ENCODE measurements at places on chromosomes 12 and 14.
A peak's percentile ranks its signal among the peaks of the same experiment; 100 is the strongest.

- DNase-seq, result peak; percentile 94
These were observed 33.5 kb downstream of the FMNL3 start for GRCh38 chr12:49673446-49674317.

- DNase-seq, result peak; percentile 52
These were observed 175.8 kb downstream of the ETV6 start for GRCh38 chr12:11825278-11825677.

- DNase-seq, result no peak
These were observed 15.6 kb upstream of the DYNC1H1 start for GRCh38 chr14:101948666-101949216.

DNA sequence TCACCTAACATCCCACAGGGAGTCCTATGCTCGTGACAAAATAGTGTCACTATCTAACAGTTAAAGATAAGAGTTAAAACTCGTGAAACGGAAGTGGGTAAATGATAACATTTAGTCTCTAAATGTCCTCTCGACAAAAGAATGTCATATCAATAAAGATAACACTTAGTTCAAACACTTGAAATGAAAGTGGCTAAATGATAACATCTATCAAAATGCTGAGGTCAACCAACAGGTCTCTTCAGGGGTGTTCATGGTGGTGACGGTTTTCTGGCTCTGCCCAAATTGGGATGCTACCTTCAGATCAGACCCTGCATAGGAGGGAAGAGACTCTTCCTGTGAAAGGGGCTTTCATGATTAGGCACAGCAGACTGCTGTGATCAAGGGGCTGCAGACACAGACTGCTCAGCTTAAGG, 22.1 kb downstream of the IL26 start:
- DNase-seq, result no peak

GRCh38 chr12:32102234-32102633, 4.4 kb upstream of the BICD1 start:
- peak; percentile 9 for DNase-seq

- no peak for DNase-seq
These were observed 237.0 kb upstream of the TBX3 start for GRCh38 chr12:114920771-114921554.

DNA sequence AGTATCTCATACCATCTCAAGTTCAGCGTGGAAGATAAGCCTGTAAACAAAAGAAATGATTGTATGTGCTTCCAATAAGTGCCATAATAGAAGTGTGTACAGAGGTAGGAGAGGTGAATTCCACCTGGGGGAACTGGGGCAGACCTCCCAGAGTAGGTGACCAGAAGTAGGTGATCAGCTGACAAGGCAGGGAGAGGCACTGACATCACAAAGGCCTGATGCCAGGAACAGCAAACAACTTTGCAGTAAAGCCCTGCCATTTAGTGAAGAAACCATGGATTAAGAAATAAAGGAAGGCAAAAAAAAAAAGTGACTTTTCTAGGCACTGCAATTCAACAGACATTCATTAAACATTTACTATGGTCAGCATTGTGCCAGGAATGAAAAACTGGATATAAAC, 31.1 kb downstream of the NR1H4 start:
- DNase-seq, result no peak

DNA sequence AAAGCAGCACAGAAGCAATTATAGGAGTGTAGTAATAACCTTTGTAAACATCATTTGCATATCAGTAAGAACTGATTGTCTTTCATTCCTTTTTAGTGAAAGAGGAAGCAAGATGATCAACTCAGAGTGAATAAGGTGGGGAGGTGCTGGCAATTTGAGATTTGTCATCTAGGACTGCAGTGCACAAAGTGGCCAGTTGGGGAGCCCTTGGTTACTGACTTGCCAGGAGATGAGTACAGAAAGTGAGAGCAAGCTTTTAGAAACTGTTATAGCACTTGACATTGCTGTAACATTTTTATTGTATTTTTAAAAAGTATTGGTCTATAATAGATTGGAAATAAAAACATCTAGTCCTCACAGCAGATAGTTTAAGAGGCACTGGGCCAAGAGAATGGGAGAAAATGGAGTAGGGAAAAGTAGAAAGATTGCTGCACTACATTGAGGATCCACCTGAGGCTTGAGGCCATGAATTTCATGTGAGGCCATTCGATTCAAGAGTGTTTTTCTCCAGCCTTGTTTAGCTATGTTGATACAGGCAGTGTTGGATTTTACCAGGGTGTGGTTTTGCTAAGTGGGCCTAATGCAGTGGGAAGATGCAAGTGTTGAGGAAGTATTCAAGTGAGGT, 98.2 kb downstream of the SNAPC1 start:
- DNase-seq, result peak; percentile 70

- DNase-seq, result no peak
These were observed 33.0 kb downstream of the DEGS2 start for GRCh38 chr14:100126401-100126800.
